ENCODE measurements at places on chromosomes 12 and 14.

GRCh38 chr14:61147381-61147821 is 133.7 kb downstream of the TMEM30B start:
- DNase-seq, result no peak

- DNase-seq, result no peak
Measured at GRCh38 chr14:75489480-75489837, 32.8 kb upstream of the BATF start.

- DNase-seq, result no peak
Measured at GRCh38 chr12:62724947-62725451, 210.0 kb downstream of the PPM1H start.

- peak; percentile 70 for DNase-seq
Measured at GRCh38 chr12:31749024-31749704, 20.3 kb upstream of the AMN1 start.

DNA sequence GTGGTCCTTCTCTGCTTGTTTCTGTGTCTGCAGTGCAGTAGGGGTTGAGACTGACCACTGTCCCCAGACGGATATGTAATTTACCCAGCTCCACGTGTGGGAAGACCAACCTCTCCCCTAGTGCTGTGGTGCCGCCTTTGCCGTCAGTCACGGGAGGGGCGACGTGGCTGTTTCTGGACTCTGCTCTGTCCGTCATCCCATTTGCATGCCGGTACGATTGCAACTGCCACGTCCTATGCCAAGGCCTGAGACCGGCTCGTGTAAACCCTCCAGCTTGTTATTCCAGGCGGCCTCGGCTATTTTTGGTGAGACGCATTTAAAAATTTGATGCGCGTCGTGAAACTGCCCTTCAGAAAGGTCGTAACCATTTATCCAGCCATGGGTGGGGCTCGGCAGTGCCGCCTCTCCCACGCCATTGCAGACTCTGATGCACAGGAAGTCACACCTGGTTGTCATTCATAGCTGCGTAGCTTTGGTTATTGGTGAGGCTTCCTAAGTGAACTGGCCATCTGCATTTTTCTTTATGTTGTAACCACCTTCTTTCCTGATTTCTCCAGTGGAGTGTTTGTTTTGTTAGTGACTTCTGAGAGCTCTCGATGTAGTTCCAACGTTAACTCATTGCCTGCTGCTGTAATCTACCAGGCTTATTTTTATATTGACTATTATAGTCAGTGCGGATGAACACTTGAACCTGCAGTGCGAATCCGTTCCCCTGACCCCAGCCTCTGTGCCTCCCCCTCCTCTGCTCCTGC is 75.1 kb downstream of the ADGRD1 start:
- no peak for DNase-seq

- DNase-seq, result no peak
Measured at GRCh38 chr12:107467716-107468115, 217.9 kb upstream of the PWP1 start.

- no peak for DNase-seq
Measured at GRCh38 chr12:42631513-42631912, 42.0 kb upstream of the PRICKLE1 start.

GRCh38 chr12:98408681-98409080 is 106.7 kb upstream of the TMPO start:
- no peak for DNase-seq

GRCh38 chr12:98425859-98426258 is 89.5 kb upstream of the TMPO start:
- no peak for DNase-seq

- DNase-seq, result no peak
Measured at GRCh38 chr14:98175436-98175835, 1096.6 kb downstream of the BCL11B start.

Measured in NCI-H187 (cell line).